ENCODE measurements at places on chromosomes 1 and 21. TPM values are rescaled to one million over a fixed set of nuclear protein-coding genes. Genes with fewer than 3 reads are reported as not detected.

Gene SPRR2D
- total RNA-seq = not detected

Gene ARHGAP29
- 212 TPM for total RNA-seq

Gene DEGS1
- total RNA-seq = 87.4 TPM

Gene SLAMF7
- total RNA-seq = not detected

Measured in epithelial cell of umbilical artery (primary cell).